ENCODE measurements at places on chromosomes 4 and X.

DNA sequence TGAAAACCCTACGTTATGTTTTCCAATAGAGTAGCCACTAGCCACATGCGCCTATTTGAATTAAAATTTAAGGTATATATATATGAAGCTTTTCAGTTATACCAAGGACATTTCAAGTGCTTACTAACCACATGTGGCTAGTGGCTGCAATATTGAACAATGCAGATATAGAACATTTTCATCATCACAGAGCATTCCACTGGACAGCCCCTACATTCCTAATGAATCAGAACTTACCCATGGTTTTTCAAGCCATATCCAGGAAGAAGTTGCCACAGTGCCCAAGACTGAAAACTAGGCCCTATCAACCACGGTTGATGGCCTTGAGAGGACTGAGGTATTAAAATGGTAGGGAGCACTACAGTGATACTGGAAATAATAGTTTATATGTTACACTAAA is 29.7 kb downstream of the NEK1 start:
- no peak for DNase-seq

- DNase-seq: no peak
Measured at GRCh38 chr4:136112116-136112515, 1420.2 kb downstream of the PCDH18 start.

GRCh38 chrX:42093756-42094155 is 170.4 kb upstream of the CASK start:
- DNase-seq: no peak

DNA sequence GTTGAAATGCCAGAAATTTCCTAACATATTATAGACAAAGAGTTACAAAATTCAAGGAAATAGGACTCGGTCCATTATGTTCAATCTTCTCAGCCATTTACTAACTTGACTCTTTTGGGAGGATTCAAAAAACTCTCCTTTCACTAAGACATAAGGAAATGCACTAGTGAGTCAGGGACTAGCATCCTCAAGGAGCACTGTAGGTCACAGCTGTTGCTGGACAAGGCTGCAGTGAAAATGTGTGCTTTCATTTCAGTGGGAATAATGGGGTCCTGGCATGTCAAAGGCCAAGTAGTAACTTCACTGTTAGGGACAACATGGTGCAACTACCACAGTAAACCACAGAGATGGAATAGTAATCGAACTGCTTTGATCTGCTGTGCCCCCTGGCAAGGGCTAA is 56.9 kb upstream of the ABCG2 start:
- no peak for DNase-seq

DNA sequence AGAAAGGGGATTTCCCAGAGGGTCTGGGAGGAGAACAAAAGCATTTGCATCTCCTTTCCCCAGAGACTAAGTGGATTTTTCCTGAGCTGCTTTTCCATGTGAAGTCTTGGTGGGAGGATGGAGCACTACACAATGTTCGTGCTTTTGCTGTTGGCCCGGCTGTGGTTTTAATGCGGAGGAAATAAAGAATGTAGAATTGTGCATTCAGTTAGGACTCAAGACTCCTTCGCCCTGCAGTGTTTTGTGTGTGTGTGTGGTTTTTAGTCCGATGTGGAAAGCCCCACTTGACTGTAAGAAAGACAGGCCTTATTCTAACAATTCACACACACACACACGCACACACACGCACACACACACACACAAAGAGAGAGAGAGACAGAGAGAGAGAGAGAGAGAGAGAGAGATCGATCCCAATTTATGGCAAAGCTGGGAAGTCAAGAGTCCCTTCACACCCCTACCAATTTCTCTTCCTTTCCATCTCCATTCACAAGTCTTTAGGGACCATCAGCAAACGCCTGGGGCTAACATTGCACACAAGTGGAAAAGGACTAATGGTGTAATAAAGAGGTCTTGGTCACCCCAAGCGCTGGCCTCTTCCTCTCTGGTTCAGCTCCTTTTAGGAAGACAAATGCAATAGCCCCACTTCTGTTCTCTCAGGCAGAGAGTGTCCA is 44.2 kb downstream of the CLDN34 start:
- no peak for DNase-seq

DNA sequence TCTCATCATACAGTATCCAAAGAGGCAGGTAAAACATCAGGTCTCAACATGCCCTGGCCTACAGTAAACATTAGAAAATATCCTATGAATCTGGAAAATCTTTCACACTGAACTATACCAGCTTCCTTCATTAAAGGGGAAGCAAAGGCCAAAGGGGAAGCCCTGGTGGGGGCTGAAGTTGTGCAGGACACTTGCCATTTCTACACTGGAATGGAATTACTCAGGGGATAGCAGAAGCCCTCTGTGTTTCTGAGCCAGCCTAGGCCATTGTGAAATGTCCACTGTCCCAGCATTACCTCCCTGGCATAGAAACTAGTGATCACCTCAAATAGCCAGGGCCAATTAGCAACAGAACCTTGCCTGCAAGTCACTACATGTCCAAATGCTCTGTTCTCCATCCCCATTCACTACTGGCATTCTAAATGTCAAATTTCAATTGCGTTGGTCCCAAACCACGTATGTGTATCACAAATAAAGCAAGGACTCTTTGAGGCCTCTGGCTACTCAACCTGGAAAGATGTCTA is 429.9 kb downstream of the AFF2 start:
- no peak for DNase-seq

DNA sequence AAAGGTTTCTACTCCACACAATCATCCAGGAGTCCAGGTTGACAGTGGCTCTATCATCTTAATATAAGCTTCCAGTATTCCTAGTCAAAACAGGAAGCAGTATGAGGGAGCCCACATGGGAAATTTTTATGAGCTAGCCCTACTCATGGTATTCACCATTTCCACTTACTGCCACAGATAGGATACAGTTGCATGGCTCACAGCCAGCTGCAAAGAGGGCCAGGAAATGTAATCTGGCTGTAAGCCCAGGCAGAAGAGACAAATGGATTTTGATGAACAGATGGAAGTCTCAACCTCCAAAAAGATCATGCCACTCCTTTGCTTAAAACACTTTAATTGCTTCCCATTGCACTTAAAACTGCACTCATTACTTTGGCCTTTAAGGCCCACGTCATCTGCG is 150.6 kb downstream of the ADAMTS3 start:
- DNase-seq: peak; percentile 16

- no peak for DNase-seq
Measured at GRCh38 chr4:39792128-39792527, 94.2 kb downstream of the UBE2K start.

DNA sequence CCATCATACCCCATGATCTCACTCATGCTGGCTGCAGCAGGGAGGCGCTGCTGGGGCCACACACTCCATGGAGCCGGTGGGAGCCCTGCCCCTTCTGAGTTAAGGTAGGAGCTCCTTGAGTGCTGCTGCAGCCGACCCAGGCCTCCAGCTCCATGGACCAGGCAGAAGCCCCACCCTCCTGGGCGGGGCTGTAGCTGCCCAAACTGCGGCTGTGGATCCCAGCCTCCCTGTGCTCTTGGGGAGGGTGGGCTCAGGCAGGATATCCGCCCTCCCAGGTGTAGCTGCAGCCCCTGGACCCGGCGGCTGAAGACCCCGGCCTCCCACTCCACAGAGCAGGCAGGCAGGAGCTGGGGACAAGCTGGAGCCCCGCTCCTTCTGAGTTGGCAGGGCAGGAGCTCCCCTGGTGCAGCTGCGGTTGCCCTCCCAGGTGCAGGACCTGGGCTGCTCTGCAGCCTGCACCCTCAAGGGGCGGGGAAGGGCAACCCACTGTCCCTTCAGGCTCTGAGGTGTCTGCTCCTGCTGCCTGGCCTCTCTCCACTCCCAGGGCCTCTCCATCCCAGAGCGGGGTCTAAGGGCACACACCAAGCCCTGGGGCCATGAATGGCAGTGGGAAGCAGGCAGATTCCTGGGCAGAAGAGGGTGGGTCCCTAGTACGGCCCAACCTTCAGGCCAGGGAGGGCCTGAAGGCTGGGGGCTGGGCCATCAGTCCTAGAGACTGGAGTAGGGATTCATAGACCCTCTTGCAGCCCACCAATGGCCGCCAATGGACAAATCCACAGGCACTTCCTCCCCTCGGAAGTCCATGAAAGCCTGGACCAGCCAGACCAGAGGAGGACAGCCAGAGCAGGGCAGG is 466.1 kb downstream of the DTHD1 start:
- DNase-seq: no peak

DNA sequence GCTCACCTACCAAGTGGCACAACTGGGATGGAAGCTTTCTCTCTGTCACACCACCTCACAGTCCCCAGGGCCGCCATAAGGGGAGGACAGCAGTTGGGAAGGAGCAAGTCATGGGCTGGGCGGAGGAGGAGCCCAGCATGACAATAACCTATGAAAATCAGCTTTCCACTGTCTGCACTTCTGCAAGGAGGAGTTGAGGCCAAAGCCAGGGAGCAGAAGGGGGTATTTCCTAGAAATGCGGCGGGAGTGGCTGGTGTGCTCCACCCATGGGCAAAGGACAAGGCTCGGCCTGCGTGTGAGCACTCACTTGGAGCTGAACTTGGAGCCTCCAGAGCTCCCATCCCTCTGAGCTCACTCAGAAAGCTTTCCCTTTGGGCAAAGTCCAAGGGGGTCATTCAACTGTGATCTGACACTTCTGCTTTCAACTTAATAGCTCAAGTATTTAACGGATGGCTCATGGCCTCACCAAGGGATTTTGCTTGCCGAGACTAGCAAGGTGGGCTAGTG is 18.5 kb downstream of the APLN start:
- DNase-seq: no peak

GRCh38 chr4:126647756-126648397 is 984.9 kb upstream of the INTU start:
- no peak for DNase-seq

DNA sequence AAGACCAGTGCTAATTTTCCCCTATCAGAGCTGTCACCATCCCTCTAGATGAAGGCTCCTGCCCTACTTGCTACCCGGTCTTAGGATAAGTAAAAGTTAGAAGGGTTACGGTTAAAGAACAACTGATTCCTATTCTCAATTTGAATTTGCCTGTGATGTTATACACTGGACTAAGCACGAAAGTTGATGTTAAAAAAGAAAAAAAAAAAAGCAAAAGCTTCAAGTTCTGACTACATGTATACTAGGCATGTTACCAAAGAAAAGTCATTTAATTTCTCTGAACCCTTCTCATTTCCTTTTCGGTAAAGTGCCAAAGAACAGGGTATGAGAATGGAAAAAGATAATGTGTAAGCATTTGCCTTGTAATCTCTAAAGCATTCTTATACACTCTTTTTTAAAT is 1.4 kb upstream of the PPID start:
- no peak for DNase-seq

- DNase-seq: no peak
Measured at GRCh38 chr4:184384056-184384809, 90.1 kb downstream of the IRF2 start.

GRCh38 chr4:52058275-52058674 is 7.2 kb downstream of the SPATA18 start:
- DNase-seq: no peak

DNA sequence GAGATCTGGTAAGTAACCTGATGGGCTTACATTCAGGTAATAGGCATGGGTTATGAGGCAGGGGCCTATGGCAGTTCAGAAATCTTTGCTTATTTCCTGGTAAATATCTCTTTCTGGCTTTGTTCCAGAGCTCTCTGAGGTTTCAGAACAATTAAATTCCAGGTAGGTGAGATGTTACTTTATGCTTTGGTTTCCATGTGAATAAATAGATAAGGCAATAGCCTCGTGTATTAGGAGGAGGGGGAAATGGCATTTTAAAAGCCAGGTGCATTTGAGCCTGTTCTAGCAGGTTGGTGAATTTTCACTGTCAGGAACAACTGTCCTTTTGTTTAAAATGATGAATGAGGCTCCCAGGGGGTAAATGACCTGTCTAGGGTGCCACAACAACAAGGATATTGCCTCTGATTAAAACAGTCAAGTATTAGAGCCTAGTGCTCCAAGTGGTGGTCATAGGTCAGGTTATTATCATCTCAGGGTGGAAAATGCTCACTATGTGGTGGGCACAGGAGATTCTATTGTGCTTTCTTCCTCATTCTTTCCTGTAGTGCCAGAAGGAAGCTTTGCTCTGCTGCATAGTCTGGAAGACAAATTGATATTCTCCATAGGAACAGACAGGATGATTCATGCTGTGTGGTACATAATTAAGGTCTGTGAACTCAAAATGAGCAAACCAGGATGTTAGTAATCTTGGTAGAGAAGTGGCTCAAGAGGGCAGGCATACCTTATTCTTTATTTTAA is 296.2 kb downstream of the INPP4B start:
- DNase-seq: peak; percentile 88

DNA sequence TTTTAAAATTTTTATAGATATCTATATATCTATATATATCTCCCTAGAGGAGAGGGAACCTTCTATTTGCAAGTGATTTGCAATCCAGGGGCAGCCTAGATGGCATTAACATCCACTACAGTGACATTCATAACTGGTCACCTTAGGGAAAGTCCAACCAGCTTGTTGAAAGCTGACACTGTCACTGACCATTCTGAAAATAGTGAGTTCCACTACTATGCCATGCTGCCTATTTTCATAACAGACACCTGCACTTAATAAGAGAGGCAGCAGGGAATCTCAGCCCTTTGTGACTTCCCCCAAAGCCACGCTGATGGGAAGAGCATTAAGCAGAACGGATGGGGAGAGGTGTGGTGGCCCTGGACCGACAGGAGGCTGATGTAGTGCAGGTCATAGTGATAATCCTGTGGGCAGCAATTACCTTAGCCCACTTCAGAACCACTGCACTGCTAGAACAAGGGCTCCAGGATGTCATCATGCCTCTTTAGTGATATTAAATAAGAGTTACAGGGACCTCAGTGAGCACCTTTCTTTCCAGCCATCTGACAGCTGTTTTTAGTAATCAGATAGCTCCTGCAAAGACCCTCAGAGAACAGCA is 51.3 kb downstream of the GPRIN3 start:
- no peak for DNase-seq

DNA sequence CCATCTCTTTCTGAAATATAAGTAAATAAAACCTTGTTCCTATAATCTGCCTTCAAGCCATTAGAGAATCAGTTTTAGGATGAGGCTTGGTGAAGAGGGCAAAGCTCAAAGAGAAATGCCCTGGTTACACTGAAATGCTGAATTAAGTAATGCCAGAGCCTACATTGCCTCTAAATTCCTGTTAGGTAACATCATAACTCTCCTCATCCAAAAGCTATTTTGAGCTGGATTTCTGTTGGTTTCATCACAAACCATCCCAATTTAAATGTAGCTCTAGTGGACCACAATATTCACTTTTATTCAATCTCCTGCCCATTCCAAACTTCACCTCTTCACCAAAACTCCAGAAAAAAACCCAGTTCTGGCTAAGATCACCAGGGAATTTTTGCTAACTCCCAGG is 1319.7 kb upstream of the TENM3 start:
- no peak for DNase-seq

DNA sequence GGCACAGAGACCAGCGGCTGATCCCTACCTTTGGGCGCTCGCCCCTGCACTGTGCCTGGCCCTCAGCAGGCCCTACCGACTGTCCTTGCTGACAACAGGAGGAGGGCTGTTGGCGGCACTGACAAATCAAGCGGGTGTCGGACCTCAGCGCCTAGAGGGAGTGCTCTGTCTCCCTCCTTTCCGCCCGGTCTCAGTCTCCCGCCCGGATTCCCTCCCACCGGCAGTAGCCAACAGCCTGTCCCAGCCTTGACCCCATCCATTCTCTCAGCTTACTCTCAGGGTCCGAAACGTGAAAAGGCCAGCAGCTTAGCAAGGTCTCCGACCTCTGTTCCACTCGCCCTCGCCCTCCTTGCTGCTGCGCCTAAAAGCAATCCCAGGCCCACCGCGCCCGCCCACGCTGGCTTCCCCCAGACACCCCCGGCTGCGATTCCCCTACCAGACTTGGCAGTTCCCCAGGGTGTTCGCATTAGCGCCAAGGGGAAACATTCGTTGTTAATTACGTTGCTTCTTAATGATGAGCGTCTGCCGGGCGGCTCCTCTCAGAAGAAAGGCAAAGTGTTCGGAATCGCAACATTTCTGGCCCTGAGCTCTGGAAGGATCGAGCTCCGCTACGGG is 96.2 kb downstream of the SOWAHB start:
- no peak for DNase-seq
